ENCODE measurements at places on chromosomes 1 and 21.

DNA sequence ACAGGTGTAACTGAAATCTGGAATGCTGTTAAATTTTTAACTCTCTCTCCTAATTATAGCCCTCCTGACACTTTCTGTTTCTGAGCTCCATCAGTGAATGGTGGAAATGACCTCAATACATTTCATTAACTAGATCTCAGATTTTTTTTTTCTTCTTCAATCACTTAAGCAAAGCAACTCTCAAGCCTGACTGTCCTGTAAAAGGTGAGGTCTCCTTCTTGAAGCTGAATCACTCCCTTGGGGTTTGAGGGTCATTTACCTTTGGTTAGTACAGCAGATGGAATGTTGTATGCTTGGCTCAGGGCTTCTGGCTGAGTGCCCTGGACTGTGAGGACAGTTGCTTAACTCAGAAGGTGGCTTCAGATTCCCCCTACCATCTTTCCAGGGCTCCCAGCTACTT is 518.7 kb downstream of the PTPRC start:
- no peak for DNase-seq

DNA sequence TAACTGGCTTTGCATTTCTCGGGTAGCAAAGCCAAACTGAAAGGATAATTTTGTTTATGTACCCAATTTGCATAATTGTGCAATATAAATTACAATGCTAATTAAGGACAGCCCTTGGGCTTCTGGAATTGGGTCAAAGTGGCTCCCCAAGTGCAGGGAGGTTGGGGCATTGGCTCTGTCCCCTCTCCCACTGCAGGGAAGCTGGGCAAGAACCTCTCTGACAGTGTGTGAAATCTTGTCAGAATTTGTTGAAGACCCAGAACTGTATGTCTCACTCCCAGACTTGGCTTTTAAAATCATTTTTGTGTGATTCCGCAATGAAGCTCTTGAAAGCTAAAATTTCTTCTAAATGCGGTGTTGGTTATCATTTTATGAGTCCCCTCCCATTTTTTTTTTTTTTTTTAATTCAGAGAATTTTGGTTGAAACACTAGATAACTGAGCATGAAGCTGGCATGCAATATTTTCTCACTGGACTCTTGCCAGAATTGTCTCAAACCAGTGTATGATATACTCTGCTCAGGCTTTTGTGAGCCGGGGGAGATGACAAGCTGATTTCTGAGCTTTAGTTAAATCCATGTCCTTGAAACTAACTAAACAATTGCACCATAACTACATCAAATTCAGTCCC is 878.9 kb upstream of the CXADR start:
- DNase-seq, result peak; percentile 86

DNA sequence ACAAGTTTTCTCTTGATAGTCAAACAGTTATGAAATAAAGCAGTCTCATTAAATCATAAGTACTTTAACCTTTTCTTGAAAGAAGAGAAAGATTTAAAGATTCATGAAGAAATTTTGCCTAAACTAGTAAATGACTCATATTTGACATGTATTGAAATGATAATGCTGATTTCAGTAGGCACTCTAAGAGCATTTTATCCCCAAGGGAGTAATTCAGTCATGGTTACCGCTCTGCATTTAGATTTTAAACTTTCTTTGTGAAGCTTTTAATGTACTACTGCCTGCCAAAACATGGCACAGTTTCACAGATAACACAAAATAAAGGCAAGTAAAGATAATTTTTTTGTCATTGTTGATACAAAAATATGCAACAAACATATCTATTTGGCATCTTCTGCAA is 6.8 kb downstream of the USH2A start:
- DNase-seq, result no peak

GRCh38 chr1:9719978-9720722 is 68.6 kb downstream of the PIK3CD start:
- no peak for DNase-seq

GRCh38 chr1:211635597-211636205 is 39.7 kb downstream of the NEK2 start:
- DNase-seq, result no peak

- DNase-seq, result no peak
Observed at GRCh38 chr1:67060811-67061218, 6.9 kb upstream of the SLC35D1 start.

- no peak for DNase-seq
Observed at GRCh38 chr1:4261327-4261726, 361.3 kb upstream of the C1orf174 start.

DNA sequence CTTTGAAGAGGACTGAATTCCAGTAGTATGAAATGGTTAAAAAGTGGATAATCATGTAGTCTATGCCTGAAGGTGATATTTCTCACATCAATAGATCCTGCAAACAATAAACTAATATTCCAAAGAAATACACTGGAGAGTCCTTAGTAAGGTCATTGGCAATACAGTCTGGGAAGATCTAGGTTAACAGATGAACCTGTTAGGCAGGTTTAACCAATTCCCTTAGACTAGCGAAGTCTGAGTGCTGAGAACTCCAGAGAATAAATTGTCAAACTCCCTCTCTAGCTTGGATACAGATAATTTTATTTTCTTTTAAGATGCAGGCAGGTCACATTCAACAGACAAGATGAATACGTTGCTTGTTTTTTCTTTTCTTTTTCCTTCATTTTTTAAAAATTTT is 2.4 kb downstream of the GPR157 start:
- no peak for DNase-seq

- no peak for DNase-seq
Observed at GRCh38 chr1:61692155-61692800, 32.7 kb downstream of the TM2D1 start.

DNA sequence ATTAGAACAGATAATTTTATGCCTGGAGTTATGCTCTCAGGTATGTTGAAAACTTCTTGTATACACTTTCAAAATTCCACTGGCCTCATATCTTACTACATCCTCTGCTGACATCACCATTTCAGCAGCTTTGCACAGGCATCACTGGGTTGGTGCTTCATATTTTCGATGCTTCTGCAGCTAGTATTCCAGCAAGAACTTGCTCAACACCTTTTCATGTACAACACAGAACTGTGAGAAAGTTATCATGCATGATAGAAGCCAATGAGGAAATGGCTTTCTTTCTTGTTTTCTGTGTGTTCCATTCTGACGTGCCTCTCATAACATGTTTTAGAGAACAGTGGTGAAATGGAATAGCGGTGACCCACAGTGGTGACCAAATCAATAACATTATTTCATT is 5.1 kb upstream of the GBP5 start:
- DNase-seq, result no peak

GRCh38 chr21:43984905-43985689 is 27.0 kb upstream of the TRAPPC10 start:
- no peak for DNase-seq

All from skin of body (tissue), 3 donors.